ENCODE measurements at places on chromosomes 7 and 10. TPM values are rescaled to one million over a fixed set of nuclear protein-coding genes. Genes with fewer than 3 reads are reported as not detected.

Gene ACTR1A
- 43.9 TPM for polyA plus RNA-seq

Gene SLC39A12
- not detected for polyA plus RNA-seq

Gene ASZ1
- not detected for polyA plus RNA-seq

Gene NMT2
- 7.6 TPM for polyA plus RNA-seq

Gene CDHR3
- polyA plus RNA-seq, result 6.9 TPM

Gene MSMB
- 19.0 TPM for polyA plus RNA-seq

Gene GRK5
- polyA plus RNA-seq, result 95.9 TPM

Gene LBX1
- not detected for polyA plus RNA-seq

Gene CCDC136
- polyA plus RNA-seq, result 2.3 TPM

Gene SPAG6
- not detected for polyA plus RNA-seq

Gene SCIN
- polyA plus RNA-seq, result 2.5 TPM

Gene SKIDA1
- polyA plus RNA-seq, result 0.45 TPM

Gene INSYN2A
- polyA plus RNA-seq, result 0.18 TPM

Gene PODXL
- 3.5 TPM for polyA plus RNA-seq

Gene ZNF804B
- not detected for polyA plus RNA-seq

Gene CCDC3
- 2.7 TPM for polyA plus RNA-seq

Gene CALHM3
- polyA plus RNA-seq, result not detected

Gene HOXA6
- polyA plus RNA-seq, result not detected

Gene CCL24
- 4.6 TPM for polyA plus RNA-seq

Gene NOD1
- polyA plus RNA-seq, result 4.2 TPM

Gene PWWP2B
- 14.2 TPM for polyA plus RNA-seq

Gene BTBD16
- polyA plus RNA-seq, result not detected

Gene SPDYE8
- not detected for polyA plus RNA-seq

Gene NRBF2
- polyA plus RNA-seq, result 16.3 TPM

Gene PYROXD2
- polyA plus RNA-seq, result 2.4 TPM

Gene MAP3K8
- 6.7 TPM for polyA plus RNA-seq

Gene CDHR1
- polyA plus RNA-seq, result 0.06 TPM

Gene CYP2C19
- 0.46 TPM for polyA plus RNA-seq

Gene ADARB2
- polyA plus RNA-seq, result 1.4 TPM

Gene TBRG4
- polyA plus RNA-seq, result 31.2 TPM

Gene C10orf67
- not detected for polyA plus RNA-seq

Gene PAPSS2
- polyA plus RNA-seq, result 9.5 TPM

Gene RAMP3
- polyA plus RNA-seq, result 10.3 TPM

Gene VSTM2A
- 5.8 TPM for polyA plus RNA-seq

Gene CUBN
- polyA plus RNA-seq, result 0.10 TPM

Gene PRPS1L1
- polyA plus RNA-seq, result not detected

Gene CCDC186
- 7.7 TPM for polyA plus RNA-seq

Gene GIMAP4
- 16.6 TPM for polyA plus RNA-seq

Gene RSPH10B
- not detected for polyA plus RNA-seq

Gene CPA2
- 62.8 TPM for polyA plus RNA-seq

Gene KEL
- not detected for polyA plus RNA-seq

Gene MORN4
- polyA plus RNA-seq, result 6.8 TPM

Gene CPA4
- polyA plus RNA-seq, result not detected

Gene MYH16
- polyA plus RNA-seq, result not detected

Gene AP5Z1
- 43.7 TPM for polyA plus RNA-seq

Gene TBC1D12
- 4.1 TPM for polyA plus RNA-seq

Gene PTPRE
- 4.4 TPM for polyA plus RNA-seq

Gene HOXA13
- not detected for polyA plus RNA-seq

Gene STK31
- polyA plus RNA-seq, result not detected

Gene GPAM
- polyA plus RNA-seq, result 1.9 TPM

Gene TMEM196
- polyA plus RNA-seq, result 0.03 TPM

Data from stomach (tissue), 19 donors.